ENCODE measurements at places on chromosomes 3 and 15.
A peak's percentile ranks its signal among the peaks of the same experiment; 100 is the strongest.

GRCh38 chr3:141380987-141381386, 12.7 kb downstream of the ZBTB38 start:
- no peak for DNase-seq

DNA sequence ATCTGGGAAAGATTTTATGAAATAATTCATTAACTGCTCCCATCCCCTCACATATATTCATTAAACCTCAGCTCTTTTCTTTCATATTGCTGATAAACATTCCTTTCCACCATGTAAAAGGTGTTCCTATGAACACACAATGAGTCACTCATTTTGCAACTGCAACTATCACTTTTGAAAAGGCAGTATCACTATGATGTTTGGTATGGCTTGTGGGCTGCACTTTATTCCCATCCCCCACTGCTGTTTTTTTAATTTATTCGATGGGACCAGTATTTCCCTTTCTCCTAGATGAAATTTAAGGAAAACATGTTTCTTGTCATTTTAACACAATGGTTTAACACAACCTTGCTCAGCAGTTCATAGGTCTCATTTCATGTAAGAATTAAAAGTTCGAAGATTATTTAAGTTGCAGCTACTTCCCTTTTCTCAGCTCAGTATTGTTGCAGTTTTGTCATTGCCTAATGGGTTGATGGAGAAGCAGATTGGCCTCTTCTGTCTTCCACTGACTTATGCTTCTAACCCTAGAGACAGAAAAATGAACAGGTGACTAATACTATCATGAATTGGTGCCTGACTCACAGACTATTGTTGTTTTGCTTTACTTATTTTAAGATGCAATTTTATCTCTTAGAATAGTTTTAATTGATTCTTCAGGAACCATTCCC, 280.3 kb downstream of the ZPLD1 start:
- DNase-seq = no peak

- DNase-seq = peak; percentile 74
Measured at GRCh38 chr15:32651229-32651837, 9.8 kb downstream of the SCG5 start.

DNA sequence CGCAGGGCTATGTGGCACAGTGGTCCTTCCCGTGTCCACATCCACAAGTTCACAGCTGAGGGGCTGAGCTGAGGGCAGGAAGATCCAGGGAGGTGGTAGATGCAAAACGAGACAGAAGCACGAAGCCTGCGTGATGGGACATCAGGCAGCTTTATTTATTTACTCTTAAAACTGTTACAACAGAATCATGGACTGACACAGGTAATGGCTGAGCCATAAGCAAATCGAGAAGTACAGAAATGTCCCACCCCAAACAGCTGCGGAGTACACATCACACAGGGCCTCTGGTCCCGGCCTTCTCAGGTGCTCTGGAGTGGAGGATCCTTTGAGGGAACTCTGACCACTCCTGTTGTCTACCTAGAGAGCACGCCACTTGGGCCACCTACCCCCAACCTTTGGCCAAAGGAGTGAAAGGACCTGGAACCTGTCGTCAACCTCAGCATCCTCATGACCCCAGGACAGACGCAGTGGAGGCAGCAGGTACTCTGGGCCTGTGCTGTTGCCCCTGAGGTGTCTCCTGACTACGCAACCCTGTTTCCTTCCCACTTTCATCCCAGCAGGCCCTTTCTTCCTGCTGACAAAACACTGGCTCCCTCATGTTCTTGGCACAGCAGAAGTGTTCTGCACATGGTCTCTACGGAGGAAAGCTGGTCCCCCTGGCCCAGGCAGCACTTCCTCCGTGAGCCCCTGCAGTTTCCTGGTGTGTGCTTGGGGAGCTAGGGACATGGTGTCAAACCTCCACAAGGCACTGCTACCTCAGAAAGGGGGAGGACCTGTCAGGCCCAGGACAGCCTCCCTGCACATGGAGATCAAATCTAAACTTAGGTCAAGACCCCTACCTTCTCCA, 47.8 kb downstream of the DHX30 start:
- no peak for DNase-seq

GRCh38 chr15:93072011-93072410, 17.0 kb downstream of the RGMA start:
- peak; percentile 51 for DNase-seq

- no peak for DNase-seq
Measured at GRCh38 chr3:183309276-183309675, 56.2 kb downstream of the B3GNT5 start.

GRCh38 chr3:40190056-40190455, 119.5 kb upstream of the EIF1B start:
- DNase-seq = no peak

GRCh38 chr3:104738271-104738670, 628.4 kb upstream of the ALCAM start:
- no peak for DNase-seq
